ENCODE measurements at places on chromosomes 3 and 15.

GRCh38 chr15:93587059-93587521 lies 498.1 kb upstream of the RGMA start:
- no peak for DNase-seq

DNA sequence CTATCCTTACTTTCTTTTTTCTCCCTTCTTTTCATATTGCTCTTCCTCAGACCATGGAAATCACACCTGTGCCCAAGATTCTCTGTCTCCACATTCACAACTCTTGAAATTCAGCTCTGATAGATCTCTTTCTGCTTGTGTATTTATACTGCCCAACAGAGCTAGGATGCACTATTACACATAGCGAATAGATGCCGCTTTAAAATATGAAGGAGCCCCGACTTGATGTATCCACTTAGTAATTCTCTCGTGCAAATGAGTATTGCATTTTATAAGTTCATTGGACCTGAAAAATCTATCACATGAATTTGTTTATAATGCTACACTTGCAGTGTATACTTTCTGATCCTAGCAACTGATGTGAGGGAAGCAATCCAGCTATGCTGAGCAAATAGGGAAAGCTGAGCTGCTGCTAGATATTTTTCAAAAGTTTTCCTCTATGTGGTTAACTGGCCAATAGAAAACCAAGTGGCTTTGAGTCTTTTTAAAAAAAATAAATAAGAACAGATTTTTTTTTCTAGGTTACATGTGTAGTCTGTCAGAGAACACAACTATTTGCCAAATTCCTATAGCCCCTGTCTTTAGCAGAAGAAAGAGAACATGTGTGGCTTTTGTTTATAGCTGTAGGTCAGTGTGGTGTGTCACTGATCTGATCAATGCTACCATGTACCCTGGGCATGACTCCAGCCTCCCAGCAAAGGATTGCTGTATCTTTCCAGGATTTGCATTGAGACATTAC lies 64.3 kb upstream of the LEKR1 start:
- no peak for DNase-seq

GRCh38 chr3:189718215-189718614 lies 87.0 kb downstream of the TP63 start:
- DNase-seq: no peak

DNA sequence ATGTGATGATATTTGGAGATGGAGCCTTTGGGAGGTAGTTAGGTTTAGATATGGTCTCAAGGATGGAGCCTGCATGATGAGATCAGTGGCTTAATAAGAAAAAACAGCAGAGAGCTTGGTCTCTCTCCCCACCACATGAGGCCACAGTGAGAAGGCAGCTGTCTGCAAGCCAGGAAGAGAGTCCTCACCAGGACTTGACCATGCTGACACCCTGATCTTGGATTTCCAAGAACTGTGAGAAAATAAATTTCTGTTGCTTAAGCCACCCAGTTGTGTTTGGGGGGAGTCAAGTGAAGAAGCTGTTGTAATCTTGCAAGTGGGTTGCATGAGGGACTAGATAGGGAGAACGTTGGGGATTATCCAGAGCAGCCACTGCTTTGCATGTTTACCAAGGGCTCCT lies 62.3 kb upstream of the TNFAIP8L3 start:
- no peak for DNase-seq

DNA sequence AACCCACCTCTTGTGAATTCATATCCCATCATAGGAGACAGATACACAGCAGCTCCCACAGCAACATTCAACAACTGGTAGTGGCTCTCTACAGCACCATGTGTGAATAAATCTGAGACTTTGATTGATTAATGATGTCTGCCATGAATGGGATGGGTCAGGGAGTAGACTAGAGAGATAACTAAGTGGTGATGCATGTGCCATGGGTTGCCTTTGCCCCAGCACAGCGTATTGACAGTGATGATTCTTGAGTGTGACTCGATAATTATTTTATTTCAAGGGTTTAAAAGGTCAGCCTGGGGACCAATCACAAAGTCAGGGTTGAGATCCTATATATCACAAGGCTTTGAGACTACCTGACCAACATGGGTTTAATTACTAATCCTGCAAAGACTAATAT lies 295.9 kb downstream of the PTPRG start:
- DNase-seq: no peak

GRCh38 chr15:64519897-64520296 lies 59.5 kb downstream of the ZNF609 start:
- no peak for DNase-seq

DNA sequence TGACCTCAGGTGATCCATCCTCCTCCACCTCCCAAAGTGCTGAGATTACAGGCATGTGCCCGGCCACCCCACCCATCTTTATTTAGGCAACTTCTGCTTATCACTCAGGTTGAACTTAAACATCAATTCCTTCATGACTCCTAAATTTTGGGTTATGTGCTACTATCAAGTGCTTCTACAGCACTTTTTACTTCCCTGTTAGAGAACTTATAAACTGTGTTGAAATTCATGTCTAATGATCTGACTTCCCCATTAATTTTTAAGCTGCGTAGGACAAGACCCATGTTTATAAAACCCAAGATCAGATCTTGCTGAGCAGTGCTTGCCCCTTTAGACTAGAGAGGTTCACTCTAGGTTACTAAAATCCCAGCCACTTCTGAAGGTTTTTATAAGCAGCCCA lies 266.2 kb upstream of the TPRG1 start:
- no peak for DNase-seq

DNA sequence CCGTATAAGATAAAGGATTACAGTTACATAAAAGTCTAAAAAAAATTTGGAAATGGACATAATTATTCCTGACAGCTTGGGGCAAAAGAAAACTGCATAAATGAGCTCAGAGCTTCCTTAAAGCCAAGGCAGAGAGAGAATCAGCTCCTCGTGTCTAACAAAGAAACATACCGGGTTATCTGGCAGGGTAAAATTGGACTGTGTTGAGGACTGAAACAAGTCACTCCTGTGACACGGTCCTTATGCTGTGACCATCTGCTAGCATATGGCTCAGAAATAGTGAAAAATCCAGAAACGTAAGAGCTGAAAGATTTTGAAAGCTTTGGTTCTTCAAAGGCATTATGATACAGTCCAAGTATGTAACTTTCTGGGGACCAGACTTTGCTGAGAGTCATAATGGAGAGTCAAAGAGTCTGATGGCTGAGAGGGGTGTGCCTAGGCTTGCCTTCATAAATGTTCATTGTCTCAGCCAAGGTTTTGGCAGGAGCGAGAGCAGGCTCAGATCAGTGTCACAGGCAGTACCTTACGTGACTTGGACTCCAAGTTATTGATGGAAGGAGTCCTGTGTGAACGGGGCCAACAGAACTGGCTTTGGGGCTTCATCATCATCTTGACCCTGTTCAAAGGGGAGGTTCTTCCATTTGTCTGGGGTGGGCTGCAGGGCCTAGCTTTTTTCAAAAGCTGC lies 12.5 kb downstream of the MAP6D1 start:
- no peak for DNase-seq

- DNase-seq: peak; percentile 70
Measured at GRCh38 chr15:50003786-50004334, 115.2 kb downstream of the ATP8B4 start.

GRCh38 chr3:171833789-171834460 lies 9.2 kb upstream of the TMEM212 start:
- DNase-seq: no peak

GRCh38 chr3:12830785-12831156 lies 10.6 kb downstream of the RPL32 start:
- DNase-seq: no peak

DNA sequence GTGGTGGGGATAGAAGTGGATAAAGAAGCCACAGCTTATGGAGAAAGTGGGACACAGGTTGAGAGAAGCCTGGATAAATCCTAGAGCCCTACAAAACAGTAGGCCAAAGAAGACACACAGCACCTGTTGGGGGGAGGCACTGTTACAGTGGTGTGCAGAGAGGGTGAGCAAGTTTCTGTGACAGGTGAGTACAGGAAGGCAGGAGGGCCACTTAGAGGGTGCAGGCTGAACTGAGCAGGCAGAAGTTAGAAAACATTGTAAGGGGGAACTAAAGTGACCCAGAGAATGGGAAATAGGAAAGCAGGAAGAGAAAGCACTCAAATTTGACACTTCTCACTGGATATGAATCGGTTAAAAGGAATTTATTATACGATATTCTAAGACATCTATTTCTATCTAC lies 146.1 kb upstream of the TMCO5A start:
- no peak for DNase-seq

DNA sequence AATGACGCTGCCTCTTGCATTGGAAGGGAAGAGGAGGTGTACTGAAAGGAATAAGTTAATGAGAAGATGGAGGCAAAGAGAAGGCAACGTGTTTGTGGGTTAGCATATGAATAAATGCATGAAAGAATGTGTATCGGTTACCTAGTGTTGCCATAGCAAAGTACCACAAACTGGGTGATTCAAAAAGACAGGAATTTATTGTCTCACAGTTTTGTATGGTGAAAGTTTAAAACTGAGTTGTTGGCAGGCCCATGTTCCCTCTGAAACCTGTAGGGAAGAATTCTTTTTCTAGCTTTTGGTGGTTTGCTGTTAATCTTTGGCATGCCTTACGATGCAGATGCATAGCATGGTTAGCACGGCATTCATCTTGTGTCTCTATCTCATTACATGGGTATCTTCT lies 729.9 kb downstream of the MECOM start:
- DNase-seq: no peak

DNA sequence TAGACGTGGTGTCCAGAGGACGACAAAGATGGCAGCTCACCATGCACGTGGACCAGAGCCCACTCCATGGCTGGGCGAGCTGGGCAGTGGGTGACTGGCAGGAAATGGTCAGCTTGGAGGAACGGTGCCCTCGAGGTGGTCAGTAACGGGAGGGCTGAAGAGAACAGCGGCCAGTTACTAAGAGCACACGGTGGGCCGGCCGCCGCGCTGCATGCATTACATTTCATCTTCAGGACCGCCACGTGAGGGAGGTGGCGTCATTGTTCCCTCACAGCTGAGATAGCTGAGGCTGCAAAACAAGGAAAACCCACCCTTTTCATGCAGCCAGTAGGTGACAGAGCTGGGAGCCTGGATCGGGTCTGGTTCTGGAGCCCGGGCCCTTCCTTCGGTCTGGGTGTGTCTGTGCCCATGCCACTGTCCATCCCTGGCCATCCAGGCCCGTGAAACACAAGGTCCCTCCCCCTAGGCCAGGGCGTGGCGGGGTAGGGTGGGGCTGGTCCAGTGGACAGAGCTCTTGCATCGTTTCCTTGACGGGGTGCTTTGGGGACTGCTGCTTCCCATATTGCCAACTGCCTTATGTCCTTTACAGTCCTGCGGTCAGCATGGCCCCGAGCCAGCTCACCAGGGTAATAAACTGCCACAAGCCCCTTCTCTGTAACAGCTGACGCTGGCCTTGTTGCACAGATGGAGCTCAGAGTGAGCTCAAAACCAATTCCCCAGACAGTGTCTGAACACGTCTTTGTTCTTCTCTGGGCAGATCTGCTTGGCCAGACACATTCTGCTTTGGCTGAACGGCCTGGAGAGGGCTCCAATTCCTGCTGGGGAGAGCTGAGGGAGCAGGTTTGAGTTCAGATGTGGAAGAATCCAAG lies 51.8 kb downstream of the RGMA start:
- no peak for DNase-seq

DNA sequence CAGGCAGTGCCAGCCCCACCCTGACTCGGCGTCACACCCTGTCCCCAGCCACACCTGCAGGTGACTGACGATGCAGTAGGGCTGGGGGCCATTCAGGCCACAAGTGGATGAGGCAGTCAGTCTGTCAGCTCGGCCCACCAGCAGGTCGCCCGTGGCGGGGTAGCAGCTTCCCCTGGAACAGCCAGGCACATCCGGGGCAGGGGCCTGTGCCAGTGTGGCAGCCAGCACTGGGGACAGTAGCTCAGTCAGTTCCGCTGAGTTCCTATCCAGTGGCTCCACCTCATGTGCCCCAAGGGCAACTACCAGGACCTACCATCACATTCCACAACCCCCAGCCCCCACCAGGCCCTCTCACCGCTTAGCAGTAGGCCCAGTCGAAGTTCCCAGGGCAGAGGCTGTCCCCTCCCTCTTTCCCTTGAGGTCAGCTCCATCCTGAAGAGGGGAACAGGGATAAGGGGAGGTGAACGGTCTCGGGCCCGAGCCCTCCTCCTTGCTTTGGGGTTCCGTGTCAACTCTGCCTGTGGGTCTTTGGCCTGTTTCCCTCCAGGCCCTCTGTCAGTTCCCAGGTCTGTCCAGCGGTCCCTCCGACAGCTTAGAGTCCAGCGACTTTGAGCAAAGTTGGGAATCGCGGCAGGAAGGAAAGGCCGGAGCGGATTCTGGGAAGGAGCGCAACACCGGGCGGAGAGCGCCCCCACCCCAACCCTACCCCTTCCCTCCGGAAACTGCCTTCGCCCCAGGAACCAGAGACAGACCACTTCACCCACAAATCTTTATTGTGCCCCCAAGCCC lies at the start of gene LAMB2:
TSS of gene LAMB2 (minus strand) at position 614 of the 789 bp plus-strand sequence. CDS start at position 431, 183 bp downstream.
- no peak for DNase-seq

DNA sequence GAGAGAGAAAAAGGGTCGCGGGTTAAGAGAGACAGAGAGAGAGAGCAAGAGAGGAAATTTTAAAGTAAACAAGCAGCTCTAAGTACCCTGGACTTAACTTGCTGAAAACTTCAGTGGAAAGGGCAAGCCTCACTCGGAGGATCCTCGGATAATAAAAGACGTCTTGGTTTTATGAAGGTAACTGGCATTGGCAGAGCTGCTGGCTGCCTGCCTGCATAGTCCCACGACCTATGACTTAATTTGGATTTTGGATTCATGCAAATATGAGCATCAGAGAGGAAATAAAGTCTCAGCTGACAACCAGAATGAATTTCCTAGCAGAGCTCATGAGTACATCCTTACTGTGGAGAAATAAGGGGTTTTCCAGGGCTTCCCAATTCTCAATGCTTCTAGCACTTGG lies 95.1 kb upstream of the PDZRN3 start:
- DNase-seq: no peak

DNA sequence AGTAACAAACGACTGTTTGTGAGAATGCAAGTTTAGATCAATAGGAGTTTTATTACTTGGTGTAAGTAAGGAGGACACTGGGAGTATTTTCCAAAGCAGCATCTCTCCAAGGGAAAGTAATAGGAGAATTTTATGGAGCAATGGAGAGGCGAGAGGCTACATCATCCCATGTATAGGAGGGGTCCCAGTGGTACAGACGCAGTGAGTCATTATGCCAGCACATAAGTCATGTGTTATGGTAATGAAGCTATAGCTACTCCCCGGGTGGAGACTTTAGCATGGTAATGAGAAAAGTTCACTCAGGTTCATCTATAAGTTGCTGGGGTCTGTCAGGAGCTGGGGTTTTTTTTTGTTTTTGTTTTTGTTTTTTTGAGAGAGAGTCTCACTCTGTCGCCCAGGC lies 29.5 kb upstream of the ZNF445 start:
- no peak for DNase-seq

GRCh38 chr15:33314069-33314468 lies 3.3 kb downstream of the RYR3 start:
- DNase-seq: no peak

DNA sequence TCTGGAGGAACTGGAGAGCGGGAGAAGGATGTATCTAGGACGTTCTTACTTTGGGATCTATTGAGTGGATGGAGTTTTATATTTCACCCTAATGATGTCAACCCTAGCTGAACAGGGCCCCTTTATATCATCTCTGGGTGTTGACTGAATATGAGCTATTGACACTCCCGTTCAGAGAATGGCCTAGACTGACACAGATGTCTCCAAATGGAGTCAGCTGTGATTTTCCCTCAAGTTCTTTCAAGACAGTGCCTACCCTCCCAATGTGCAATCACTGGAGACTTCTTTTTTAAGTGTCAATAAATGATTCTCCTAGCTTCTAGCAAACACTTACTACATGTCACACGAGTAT lies 63.8 kb downstream of the FRMD4B start:
- no peak for DNase-seq
